Stimulated activated CD4-positive, alpha-beta T cell treated with anti-CD3 and anti-CD28 coated beads, Interleukin-4, amount 100 ng/mL, for 4 hours (primary cell): ENCODE measurements at places on chromosomes 6 and 20.

DNA sequence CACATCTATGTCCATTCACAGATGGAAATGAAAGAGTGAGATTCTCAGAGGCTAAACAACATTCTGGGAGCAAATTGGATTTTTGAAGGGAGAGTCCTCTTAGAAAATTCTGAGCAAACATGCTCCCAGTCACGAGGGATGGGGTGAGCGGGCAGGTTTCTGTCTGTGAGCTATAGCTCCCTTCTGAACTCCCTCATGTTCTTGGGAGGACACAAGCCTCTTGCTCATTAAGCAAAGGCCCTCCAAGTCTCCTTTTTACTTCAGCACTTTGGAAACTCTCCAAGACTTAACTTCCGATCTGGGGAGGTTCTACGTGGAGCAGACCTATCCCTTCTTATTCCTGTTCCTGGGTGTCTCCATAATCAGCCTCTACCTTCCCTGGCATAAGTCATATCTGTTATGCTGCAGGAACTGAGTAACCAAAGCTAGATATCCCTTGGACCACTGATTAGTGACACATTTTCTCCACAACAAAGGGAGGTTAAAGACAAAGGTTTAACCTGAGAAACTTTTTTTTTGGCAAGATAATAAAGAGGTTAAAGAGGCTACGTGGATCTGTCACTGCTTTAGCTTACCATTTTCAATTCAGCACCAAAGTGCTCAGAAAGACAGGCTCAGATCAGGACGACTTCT lies 33.0 kb upstream of the SMIM29 start:
- DNase-seq = no peak

DNA sequence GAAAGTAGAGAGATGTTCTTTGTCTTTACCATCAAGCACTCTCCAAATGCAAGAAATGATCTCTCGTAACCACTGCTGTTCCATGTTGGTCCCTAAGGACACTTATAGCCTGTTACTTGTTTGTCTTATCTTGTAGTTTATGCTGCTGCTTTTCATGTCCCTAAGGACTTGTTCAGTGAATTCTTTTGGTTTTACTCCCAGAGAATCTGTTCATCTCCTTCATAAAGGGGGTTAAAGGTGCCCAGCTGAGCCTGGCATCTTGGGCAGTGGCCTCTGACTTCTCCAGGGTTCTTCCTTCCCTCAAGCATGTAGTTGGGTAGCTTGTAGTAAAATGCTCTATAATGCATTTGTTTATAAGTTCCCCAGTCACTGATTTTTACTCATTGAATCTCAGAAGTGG lies 864 bp upstream of the PKIG start:
- DNase-seq = no peak

GRCh38 chr6:44073612-44074438 lies 53.4 kb downstream of the MRPL14 start:
- no peak for DNase-seq

GRCh38 chr20:25063546-25063945 lies 5.6 kb upstream of the ACSS1 start:
- no peak for DNase-seq

DNA sequence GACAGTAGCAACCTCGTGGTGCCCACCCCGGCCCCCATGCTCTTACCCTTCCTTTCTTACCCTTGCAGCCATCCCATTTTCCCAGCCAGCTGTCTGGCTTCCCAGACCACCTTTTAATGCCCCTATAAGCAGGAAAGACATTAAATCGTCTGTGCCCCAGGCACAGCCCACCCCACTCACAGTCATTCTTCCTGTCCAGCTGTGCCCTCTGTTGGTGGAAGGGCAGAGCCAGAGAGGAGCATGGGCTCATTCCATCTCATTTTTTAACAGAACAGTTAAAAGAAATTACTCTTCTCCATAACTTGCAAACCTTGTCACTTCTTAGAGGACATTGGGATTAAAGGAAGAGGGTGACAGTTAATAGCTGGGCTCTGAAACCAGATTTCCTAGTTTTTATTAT lies 240.5 kb downstream of the NRN1 start:
- no peak for DNase-seq
